ENCODE measurements at places on chromosomes 5 and 9.

DNA sequence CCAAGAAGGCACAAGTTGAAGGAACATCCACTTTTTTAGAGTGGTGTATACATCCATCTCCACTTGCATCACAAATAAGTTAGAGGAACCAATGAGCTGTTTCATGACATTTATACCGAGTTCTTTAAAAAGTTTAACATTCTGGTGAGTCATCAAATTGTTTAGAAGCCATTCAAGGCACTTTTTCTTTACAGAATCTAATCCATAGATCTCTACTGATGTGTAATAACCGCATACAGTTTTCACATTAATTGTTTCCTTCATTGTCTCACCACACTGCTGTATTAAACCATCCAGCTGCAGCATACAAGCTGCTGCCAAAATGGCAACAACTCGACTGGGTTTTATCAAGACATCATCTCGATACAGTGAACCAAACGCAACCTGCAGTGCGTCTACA is 744 bp downstream of the GMCL2 start:
- no peak for DNase-seq

GRCh38 chr9:124767821-124768220 is 3.3 kb downstream of the NR6A1 start:
- DNase-seq: no peak

- no peak for DNase-seq
Measured at GRCh38 chr5:64040490-64040889, 78.2 kb upstream of the HTR1A start.

DNA sequence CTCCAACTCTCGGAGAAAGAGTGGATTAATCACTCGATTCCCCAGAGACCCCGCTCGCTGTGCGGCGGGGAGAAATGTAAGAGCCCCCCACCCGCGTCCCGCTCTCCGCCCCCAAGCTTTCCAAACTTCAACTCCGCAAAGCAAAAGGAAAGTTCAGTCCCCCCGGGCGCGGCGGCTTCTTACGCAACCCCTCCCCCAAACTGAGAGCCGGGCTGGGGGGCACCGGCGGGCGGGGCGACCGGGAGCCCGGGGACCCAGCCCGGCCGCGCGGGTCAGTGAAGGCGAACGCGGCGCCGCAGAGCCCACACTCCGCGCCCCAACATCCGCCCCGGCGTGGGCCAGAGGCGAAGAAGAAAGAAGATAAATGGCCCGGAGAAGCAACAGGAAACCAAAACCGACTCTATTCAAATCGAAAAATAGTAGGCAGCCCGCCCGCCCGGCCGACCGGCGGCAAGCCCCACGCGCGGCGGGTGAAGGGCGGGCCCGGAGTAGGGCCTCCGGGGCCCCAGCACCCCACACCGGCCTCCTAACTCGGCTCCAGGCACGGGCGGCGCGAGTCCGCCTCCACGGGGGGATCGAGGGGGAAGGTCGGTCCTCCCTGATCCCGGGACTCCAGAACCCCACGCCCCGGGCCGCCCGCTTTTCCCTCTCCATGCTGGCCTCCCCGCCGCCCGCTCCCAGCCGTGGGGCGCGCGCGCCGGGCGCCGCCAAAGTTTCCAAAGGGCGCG is 720 bp downstream of the NOTCH1 start:
- DNase-seq: peak; percentile 48

DNA sequence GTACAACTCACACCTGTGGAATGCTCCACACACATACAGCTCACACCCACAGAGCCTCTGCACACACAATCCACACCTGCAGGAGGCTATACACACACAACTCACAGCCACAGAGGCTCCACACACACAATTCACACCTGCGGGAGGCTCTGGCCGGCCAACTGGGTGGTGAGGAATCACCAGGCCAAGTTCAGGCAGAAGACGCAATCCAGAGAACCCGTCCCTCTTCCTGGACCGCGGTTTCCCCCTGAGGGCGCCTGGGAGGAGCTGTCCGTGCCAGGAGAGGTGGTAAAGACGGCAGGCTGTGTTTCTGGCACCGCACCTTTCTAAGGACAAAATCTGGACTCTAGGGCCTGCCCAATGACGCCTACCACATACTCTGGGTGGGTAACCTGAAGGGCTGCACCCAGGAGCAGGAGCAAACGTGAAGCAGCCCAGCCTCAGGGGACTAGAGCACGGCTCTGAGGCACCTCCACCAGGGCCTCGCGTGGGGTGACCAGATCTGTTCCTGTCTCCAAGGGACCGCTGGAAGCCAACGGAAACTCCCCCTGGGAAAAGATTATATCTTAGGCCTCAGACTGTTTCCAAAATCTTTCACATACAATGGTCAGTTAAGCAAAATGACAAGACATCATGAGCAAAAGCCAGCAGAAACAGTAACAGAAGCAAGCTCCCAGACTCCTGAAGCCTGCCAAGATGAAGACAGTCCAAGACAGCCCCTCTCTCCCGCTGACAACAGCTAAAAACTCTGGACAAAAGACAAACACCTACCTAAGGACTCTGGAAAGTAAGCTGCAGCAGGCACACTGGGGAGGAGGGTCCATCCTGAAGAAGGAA is 16.9 kb downstream of the CAMSAP1 start:
- no peak for DNase-seq

- no peak for DNase-seq
Measured at GRCh38 chr5:66441351-66441750, 154.8 kb upstream of the MAST4 start.

DNA sequence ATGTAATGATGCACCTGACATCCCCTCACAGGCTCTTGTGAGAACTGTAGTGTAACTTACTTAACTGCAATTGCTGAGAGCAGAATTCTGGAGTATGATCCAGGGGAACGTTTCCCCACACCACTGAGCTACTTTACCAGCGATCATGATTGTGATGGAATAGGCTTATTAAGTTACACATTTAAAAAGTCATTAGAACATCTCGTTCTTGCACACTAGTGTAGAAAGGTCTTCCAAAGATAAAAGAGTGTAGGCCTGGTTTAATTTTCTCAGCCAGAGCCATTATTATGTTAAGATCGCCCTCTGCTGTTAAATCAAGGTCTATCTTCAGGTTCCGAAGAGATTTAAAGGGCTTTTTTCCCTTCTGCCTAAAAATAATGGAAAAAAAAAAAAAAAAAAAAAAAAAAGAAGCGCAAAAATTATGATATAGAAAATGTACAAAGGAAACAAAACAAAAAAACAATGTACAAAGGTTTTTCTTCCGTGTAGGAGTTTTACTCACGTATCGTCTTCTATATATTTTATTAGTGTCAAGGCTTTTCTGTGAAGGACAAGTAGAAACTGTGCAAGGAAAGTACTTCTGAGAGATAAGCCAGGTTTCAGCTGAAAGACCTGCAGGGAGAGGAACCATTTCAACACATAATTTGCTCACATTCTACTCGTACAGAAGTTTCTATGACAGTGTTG is 18.6 kb upstream of the MOB3B start:
- no peak for DNase-seq

DNA sequence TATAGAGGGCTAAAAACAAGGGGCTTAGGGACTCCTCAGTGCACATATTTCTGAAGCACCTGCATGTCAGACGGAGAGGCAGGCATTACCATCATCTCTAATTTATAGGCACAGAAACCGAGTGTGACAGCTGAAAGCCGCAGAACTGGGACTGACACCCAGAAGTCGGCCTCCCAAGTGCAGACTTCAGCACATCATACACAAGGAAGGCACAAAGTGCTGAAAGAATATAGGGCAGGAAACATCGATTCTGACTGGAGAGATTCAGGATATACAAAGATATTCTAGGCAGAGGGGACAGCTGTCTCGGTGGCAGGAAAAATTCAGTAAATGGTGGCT is 11.2 kb downstream of the MRPS27 start:
- peak; percentile 23 for DNase-seq

GRCh38 chr5:39160576-39161213 is 58.7 kb downstream of the FYB1 start:
- no peak for DNase-seq

GRCh38 chr5:168756453-168757391 is 177.6 kb upstream of the PANK3 start:
- DNase-seq: peak; percentile 18

GRCh38 chr5:148833925-148834324 is 7.5 kb downstream of the ADRB2 start:
- no peak for DNase-seq

DNA sequence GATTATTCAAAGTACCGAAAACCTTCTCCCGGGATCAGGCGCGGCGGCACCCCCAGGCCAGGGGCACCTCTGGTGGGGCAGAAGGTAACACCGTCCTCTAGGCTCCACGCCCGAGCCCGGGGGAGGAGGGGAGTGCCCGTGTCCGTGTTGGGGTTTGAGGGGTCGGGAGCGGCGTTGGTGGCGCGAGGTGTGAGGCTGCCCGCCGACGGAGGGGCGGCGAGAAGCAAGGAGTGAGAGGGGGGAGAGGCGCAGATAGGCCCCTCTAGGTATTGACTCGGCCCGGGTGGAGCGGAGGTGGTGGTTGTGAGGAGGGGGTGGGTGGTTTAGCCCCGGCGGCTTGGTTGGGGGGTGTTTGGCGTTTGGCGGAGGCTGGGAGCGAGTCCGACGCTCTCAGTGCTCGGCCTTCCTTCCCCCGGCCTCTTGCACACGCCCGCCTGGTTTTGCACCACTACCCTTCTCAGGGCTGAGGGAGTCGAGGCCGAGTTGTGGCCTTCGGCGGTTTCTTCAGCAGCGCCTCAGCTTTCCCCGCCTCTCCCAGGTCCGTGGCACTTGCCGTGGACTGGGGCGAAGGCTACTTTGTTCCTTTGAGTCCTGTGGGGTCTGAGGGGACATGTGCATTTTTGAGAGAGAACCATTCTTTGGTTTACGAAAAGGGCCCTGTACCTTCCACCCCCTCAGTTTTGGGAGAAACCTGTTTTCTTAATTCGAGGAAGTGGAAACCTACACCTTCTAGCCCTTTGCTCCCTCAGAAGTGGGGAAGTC is 450 bp downstream of the GPBP1 start:
- no peak for DNase-seq

- DNase-seq: no peak
Measured at GRCh38 chr9:98701576-98701975, 7.2 kb downstream of the GABBR2 start.

DNA sequence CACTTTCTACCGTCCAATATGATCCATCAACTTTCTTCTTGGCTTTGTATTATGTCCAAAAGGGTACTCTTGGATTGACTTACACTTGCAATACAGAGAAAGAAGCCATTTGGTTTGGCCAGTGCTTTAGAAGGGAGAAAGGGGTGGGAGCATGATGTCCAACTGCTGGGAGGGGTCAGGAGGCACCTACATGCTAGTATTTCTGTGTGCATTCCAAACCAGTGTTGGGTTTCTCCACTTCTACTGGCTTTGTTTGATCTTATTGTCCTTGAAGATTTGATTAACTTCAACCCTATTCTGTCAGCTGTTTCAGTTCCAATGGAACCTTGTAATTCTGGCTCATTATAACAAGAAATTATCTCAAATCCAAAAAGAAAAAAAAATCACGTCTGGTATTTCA is 27.6 kb downstream of the CYSTM1 start:
- DNase-seq: no peak

DNA sequence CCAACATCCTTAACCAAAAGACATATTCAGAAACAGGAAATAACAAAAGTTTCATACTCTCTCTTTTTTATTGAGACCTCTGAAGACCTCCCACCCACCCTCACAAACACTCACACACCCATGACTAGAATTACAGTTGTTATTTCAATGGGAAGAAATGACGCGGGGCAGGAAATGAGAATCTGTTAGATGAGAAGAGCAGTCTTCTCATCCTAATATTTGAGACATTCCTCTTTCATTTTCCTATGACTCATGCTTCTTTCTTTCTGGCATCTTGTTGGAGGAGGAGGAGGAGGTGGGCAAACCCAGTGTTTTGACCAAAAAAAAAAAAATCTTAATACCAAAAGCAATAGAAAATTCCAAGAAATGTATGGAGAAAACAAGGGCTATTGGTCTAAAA is 179.5 kb upstream of the TARS1 start:
- DNase-seq: no peak

- no peak for DNase-seq
Measured at GRCh38 chr9:91061506-91061905, 259.9 kb downstream of the SYK start.

DNA sequence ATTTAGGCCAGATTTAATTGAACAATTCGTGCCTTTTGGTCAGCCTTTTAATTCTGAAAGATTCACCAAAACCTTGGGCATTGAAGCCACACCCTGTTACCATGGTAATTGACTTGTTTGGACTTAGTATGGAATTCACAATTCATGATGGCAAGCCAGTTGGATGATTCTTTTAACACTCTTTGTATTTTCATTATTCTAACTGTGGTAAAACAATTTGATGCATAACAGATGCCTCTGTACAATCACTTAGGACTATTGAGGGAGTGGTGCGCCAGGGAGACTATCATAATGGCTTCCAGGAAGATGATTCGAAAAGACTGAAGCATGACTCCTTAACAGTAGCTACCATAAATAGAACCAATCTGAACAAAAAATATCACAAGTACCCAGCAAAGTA is 381.1 kb upstream of the ADAMTS16 start:
- no peak for DNase-seq

- DNase-seq: no peak
Measured at GRCh38 chr5:1744393-1745122, 55.1 kb downstream of the MRPL36 start.

DNA sequence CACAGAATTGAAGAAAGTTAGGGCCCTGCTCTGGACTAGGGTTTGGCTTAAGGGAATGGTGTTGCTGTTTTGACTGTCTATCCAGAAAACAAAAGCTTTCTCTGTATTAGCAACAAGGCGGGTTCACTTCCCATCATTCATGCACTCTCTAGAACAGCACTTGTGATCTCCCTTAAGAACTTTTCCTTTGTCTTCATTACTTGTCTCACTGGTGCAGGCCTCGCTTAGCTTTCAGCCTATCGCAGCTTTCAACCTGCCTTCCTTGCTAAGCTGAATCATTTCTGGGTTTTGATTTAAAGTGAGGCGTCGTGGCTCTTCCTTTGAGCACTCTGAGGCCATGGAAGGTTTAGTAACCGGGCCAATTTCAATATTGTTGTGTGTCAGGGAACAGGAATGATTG is 35.2 kb upstream of the LPCAT1 start:
- DNase-seq: no peak

DNA sequence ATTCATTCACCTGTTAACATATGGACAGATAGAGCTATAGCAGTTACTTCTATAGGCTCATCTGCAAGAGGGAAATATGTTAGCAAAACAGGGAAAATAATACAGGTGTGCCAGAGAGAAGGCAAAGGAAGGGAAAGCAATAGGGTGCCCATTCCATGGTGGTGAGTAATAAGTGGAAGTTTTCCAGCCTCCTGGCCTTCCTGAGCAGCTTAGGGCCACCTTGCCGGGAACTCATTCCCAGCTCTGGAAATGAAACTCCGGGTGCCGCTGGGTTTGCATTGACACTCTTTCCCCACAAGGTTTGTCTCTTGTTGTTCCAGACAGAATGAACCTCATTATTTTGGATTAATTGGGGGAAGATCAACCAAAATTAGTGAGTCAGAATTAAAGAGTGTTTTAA is 58.4 kb downstream of the SLC1A3 start:
- no peak for DNase-seq

DNA sequence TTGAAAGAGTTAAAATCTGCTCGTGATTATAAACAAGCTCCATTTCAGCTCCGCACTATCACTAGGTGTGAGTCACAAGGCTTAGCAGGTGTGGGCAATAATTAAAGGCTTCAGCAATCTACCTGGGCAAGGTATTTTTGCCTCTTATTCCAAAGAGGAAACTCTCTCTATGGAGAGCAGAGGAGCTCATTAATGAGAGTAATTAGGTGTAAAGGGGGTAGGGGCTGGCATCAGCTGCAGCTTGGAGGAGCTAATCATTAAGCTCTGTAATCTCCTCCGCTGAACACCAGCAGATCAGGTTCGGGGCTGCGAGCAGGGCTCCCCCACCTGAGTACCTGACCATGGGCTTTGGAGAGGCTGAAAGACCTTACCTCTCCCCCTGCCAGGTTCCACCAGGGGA is 129.2 kb downstream of the CRB2 start:
- no peak for DNase-seq
